ENCODE measurements at places on chromosomes 6 and 20.
A peak's percentile ranks its signal among the peaks of the same experiment; 100 is the strongest.

GRCh38 chr20:10864076-10864672, 190.4 kb upstream of the JAG1 start:
- DNase-seq, result peak; percentile 64

GRCh38 chr6:112343977-112344376, 3.2 kb upstream of the RFPL4B start:
- no peak for DNase-seq

DNA sequence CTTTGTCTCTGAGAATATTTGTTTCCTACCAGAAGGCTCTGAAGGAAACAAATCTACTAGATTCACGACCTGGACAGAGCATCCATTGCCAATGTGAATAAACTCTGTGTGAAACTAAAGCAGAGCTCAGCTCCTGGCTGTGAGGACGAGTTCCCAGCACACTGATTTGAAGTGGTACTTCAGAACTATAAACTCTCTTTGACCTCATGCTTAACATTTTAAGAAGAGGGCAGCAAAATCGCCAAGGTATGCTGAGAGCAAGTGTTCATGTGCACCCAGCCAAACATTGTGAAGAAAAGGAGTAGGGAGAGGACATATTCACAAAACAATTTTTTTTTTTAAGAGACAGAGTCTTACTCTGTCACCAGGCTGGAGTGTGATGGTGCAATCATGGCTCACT, 33.7 kb upstream of the ZNF133 start:
- DNase-seq, result no peak

DNA sequence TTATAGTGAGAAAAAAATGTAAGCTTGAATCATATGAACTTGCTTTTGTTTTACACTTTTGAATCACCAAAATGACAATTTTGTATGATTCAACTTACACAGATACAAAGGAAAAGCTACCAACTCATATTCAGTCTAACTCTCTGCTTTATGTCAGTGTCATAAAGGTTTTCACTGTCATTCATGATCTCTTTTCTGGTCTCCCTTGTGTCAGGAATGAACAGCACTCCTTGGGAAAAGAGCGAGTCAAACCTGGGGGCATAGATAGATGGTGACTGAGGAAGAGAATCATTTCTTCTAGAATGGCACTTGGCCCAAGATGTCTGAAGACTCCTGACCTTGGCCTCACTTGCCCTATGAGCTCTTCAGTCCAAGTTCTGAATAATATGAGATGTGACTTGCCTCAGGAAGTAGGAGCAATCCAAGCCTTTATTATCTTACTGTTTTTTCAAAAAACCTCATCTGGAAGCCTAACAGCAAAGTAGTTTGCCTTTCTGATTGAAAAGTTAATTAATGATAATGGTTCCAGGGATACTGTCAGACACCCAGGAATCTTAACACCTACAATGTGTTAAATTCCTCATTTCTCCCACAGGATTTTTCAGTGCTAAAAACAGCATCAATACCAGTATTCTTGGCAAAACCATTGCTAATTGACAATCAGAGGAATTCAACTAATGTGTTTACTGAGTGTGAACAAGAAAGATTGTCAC, 270.0 kb upstream of the HSF2 start:
- no peak for DNase-seq

DNA sequence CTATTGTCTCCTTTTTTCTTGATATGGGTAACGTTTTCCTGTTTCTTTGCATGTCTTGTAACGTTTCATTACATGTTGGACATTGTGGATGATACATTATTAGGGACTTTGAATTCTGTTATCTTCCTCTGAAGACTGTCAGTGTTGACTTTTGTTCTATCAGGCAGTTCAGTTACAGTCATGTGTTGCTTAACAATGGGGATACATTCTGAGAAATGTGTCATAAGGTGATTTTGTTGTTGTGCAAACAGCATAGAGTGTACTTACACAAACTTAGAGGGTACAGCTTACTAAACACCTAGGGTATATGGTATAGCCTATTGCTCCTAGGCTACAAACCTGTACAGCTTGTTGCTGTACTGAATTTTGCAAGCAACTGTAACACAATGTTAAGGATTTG, 64.7 kb downstream of the AK9 start:
- no peak for DNase-seq

GRCh38 chr6:379410-380181, 12.0 kb upstream of the IRF4 start:
- DNase-seq, result no peak

GRCh38 chr6:147135211-147135681, 69.0 kb upstream of the STXBP5 start:
- peak; percentile 15 for DNase-seq

- no peak for DNase-seq
Measured at GRCh38 chr6:88268508-88268907, 102.4 kb upstream of the CNR1 start.

- DNase-seq, result no peak
Measured at GRCh38 chr20:36854348-36855240, 21.3 kb upstream of the TLDC2 start.

DNA sequence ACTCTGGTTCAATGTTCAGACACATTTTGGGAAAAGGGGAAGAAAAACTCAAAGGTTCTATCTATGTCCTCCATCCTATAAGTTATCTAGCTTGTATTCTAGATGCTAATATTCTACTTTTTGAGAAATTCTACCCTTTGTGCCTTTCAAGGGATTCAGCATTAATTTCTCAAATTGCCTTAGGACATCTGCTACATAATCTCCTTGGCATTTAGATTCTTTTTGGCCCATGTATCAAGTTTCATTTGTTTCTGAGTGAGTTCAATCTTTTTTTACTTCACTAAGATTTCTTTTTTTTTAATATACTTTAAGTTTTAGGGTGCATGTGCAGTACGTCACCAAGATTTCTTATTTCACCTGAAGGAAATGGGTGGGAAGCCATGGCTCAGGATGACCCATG, 232.7 kb upstream of the TENT5A start:
- DNase-seq, result no peak

DNA sequence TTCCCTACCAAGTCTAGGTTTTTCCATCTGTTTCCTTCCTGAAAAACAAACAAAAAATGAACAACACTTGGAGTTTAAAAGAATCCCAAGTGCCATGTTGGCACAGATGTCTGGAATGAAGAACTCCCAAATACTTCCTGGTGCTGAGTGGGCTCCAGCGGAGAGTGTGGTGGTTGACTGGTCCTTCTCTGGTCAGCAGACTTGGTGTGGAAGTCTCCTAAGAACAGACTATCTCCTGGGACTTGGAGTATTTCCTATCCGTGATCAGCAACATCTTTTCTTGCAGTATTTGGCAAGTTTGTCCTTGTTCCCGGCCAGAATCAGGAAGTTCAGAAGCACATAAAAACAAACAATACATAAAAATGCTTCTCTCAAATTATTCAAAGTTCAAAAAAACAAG, 154.1 kb downstream of the MTFR2 start:
- DNase-seq, result no peak

GRCh38 chr6:112156668-112157067, 69.3 kb downstream of the FAM229B start:
- no peak for DNase-seq

DNA sequence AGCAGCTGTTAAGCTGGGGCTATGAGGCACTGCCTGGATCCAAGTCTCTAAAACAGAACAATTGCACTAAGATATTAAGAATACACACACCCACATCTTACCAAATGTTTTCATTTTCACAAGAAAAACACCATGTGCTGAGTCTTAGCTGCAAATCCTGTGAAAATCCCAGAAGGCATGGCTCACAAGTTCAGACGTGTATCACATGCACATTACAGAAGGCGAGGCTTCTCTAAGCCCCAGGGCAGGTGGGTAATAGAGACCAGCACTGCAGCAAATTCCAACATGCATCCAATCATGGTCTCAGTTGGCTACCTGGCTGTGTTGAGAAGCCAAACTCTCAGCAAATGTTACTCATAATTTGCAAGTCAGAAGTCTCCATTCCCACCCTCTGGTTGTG, 16.2 kb upstream of the CST3 start:
- no peak for DNase-seq

DNA sequence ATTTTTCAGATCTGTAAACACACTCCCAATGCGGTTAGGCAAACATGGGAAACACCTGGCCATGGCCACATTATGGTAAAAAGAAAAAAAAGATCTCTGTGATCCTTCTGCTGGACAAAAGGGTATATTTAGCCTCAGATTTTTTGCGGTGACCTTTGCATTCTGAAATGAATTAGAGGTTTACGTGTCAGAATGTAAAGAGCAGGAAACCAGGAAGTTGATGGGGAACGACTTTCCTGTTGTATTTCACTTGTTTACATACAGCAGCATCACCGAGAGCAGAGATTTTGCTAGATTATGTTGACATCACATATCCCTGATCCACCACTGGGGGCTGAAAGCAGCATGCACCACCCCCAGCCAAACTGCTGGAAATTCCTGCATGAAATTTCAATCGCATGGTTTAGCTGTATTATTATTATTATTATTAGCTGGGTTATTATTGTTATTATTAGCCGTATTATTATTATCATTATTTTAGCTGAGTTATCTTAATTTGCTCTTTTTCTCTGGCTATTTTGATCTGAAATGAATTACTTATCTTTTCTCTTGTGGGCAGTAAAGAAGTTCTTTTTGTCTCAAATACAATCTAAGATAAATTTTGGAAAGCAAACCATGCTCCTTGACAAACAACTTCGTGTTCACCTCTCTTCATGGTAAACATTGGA, 189.4 kb downstream of the ZFP64 start:
- no peak for DNase-seq

DNA sequence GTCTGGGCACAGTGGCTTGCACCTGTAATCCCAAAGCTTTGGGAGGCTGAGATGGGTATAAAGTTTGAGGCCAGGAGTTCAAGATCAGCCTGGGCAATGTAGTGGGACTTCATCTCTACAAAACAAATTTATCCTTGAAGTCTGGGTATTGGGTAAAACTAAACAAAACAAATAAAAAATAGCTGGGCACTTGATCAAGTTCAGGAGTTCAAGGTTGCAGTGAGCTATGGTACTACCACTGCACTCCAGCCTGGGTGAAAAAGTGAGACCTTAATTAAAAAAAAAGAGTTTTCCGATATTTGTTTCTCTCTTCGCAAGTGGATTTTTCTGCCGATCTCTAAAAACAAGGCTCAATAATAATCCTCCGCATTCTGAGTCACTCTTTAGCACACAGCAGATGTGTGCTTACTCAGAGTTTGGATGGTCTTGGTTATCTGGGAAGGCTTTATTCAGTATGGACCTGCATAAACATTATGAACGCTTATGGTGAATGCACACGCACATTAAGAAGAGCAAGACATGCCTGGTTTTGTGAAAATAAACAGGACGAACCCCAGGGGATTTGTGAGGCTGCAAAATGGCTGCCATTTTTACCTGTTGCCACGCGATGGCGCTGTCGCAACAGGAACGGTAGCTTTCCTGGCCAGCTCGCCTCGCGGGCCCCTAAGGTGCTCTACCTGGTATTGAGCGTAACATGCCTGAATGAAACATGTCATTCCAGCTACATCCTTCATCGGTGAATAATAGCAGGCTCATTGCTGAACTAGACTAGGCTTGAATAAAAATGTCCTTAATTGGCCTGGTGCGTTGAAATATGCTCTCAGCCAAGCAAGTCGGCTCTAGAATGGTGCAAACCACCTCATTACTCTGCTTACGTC, 6.0 kb downstream of the OPN5 start:
- DNase-seq, result peak; percentile 10

DNA sequence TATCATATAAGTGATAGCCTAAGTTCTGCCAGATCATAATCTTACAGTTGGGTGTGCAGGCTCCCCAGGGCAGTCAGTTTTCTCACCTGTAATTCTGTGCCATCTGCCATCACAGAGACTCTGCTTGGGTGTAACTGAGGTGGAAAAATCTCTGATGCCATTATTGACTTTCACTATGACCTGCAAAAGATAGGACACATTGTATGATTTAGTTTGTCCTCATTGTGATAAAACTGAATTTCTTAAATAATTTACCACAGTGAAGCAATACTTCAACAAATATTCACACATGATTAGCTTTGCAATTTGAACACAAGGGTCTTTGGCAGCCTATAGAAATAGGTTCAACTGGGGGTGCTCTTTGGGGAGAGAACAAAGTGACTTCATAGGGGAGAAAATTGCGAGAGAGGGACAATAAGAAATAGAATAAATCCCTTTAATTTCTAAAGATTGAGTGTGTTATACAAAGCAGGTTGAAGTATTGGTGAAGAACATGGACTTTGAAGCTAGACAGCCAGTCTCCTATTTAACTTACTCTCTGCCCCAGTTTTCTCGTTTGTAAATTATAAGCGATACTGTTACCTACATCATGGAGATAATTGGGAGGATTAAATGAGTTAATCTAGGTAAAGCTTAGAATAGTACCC, 27.3 kb downstream of the FAM229B start:
- DNase-seq, result no peak

DNA sequence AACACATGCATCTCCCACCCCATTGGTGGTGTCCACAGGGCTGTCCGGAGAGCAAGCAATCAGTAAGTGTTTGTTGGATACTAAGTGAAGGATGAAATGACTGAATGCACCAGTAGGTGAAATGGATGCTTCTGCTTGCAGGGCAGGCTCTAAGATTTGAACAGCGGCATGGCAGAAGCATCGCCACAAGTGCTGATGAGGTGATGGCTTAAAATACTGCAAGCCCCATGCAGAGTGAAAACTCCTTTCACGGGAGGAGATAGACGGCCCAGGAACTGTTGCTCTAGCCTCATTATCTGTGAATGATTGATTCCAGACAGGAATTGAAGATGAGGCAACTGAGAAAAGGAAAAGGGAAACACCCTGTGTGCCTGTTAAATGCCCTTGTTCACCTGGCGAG, 158.9 kb downstream of the LY86 start:
- no peak for DNase-seq

- peak; percentile 89 for DNase-seq
Measured at GRCh38 chr20:5658912-5659345, 91.3 kb upstream of the SHLD1 start.

- DNase-seq, result no peak
Measured at GRCh38 chr6:168603234-168603633, 162.2 kb downstream of the SMOC2 start.

- DNase-seq, result no peak
Measured at GRCh38 chr6:40355532-40355931, 231.6 kb downstream of the LRFN2 start.

- no peak for DNase-seq
Measured at GRCh38 chr20:24880356-24880755, 68.7 kb upstream of the CST7 start.

DNA sequence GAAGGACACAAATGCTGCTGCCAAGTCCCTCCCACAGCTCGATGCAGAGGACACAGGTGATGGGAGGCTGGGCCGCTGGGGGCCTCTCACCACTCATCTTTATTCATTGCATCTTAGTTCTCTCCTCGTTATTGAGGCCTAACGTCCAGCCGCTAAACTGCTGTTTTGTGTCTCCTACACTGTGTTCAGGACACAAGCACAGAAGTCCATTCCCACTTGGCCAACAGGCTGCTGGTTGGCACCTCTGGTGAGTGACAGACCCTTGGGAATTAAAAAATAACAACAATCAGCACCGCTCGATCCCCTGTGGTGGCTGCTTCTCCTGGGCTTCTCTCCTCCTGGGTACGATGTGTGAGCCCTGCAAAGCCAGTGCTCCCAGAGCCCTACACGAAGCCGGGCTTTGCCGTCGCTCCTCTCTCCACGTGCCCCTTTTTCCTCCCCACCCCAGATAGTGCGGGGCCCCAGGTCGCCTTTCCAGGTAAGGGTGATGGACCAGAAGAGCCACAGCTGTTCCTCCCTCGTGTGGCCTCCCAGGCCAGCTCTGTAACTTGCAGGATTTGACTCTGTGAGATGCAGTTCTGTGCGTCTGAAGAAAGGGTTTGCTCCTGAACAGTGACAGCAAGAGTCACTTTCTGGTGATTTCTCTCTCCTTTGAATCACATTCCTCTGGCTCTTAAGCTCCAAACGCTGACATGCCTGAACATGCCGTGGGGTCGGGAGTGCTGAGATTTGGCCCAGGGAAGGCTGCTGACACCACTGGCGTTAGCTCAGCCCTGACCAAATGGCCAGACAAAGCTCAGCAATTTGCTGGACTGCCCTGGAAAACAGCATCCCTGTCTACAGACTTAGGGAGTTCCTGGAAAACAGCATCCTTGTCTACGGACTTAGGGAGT, 59.3 kb downstream of the DLL1 start:
- no peak for DNase-seq

Data from MV-4-11 (cell line).